ENCODE measurements at places on chromosomes 3 and 15. TPM values are rescaled to one million over a fixed set of nuclear protein-coding genes. Genes with fewer than 3 reads are reported as not detected.

DNA sequence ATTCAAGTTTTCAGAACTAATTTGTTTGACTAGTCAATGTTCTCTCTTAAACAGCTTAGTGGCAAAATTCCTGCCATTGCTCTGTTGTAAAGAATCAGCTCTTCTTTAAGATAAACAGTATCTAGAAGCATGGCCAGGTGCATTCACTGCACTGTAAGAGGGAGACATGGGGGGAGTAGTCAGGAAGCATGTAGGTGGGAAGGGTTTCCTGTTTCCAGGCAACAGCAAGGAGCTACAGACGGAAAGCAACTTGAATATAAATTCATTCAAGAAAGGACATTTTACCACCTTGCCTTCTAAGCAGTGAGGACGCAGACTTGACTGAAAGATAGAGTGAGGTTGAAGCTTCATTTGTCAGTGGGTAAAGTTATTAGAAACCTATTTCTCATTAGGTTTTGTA, 55.3 kb downstream of the BBX start:
- no peak for DNase-seq

DNA sequence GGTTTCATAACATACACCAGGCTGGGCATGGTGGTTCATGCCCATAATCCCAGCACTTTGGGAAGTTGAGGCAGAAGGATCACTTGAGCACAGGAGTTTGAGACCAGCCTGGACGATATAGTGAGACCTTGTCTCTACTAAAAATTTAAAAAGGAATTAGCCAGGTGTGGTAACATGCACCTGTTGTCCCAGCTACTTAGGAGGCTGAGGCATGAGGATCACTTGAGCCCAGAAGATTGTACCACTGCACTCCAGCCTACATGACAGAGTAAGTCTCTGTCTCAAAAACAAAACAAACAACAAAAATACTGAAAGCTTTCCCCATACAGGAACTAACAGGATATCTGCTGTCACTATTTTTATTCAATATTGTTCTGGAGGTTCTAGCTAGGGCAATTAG, 20.9 kb downstream of the GREM1 start:
- no peak for DNase-seq

RYK gene
- polyA plus RNA-seq = 56.5 TPM

DNA sequence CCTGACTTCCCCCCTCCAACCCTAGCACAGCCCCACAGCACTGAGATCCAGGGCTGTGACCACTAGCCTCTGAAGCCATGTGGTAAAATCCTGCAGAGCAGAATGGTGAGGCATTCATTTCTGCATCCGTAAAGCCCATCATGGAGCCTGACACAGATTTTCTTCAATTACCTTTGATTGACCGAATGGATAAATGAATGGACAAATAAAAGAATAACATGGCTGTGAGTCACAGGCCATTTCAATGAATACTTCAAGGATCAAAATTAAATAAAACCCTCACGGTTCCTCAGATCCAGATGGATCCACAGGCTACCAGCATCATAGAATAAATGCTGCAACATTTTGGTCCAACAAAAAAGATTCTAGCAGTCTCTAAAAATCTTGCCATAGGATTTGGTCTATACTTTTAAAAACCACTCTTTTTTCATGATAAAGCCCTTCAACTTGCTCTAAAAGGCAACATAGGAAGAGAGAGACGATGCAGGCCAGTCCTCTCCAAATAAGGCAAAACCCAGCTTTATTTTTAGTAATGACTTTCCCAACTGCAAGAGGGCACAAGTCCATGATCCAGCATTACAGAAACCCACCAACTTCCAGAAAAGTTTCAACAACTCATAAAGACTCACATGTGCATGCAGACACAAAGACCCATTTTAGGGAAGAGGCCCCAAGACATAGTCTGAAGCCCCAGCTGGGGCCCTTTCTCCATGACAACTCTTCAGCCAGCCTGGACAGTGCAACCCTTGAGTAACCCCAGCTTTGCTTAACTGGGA, 52.4 kb upstream of the MRPS22 start:
- DNase-seq = no peak

DNA sequence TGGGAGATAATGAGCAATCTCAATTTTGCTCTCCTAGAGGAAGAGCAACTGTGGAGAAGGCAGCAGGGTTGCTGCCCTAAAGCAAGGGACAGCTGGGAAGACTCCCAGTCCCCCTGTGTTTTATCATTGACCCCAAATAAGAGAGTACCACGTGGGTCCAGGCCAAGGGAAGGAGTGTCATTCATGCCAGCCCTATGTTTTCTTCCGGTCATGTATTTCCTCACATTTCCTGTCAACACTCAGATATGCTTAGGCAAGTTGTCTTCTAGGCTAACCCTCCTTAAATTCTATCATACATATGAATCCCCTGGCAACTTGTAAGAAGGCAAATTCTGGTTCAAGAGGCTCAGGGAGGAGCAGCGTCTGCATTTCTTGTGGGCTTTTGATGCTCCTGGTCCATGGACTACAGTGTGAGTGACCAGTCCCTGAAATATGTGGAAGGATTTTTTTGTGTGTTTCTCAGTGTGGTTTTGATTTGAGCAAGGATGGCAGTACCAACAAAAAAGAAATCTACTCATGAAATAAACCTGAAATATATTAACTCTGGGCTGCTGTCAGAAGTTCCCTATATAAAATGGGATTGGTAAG, 31.9 kb upstream of the RPP14 start:
- no peak for DNase-seq

DNA sequence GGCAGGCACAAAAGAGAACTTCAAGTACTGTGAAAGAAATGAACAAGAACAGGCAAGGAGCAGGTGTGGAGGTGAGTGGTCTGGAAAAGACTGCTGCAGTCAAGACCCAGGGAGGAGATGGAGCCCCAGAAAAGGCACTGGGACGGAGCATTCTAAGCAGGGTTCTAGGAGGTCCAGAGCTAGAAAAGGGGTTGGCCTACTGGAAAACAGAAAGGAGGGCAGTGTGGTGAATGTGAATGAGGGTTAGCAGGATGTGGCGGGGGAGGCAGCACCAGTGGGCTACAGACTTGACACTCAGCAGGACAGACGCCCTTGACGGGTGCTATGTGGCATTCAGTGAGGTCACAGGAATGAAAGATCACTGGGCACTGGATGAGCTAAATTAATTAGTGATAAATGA, 75.7 kb downstream of the SENP2 start:
- DNase-seq = no peak

DNA sequence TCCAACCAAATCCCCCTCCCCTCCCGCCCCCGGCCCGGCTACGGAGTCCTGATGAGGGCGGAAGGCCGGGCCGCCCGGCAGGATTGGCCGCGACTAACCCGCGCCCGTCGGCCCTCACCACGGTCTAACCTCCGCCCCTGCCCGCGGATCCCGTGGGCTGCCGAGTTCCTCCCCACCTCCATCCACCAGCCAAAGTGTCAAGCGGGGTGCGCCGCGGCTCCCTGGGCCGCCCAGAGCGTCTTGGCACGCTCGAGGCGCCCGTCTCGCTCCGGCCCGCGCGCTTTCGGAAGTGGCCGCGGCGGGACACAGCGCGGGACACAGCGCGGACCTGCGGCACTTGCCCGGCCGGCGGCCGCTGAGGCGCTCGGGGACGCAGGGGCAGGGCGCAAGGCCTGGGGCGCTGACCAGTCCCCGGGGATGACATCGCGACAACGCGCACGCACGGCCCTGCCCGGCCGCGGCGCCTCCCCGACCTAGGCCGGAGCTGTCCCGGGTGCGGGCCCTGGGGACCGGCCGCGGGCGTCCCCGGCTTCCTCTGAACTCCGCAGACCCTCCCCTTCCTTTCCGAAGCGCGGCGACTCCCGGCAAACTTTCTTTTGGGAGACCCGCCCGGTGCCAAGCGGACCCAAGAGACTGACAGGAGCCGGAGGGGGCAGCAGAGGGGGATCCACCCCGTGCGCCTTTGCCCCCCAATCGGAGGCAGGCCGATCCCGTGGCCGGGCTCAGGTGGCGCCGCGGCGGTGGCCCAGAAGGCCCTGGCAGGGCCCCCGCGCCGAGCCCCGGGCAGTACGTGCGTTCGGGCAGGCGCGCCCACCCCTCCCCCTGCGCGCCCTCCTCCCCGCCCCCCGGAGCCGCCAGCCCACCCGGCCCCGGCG, 112.8 kb upstream of the ICE2 start:
- DNase-seq = peak; percentile 63

TMEM266 gene
- 0.39 TPM for polyA plus RNA-seq

TLNRD1 gene
- polyA plus RNA-seq = 10.3 TPM

ZNF106 gene
- 30.1 TPM for polyA plus RNA-seq

ISLR2 gene
- 0.13 TPM for polyA plus RNA-seq

GRCh38 chr15:67101911-67102598, 36.7 kb downstream of the SMAD3 start:
- no peak for DNase-seq

- DNase-seq = no peak
Measured at GRCh38 chr15:92146511-92147150, 247.1 kb upstream of the ST8SIA2 start.

DNA sequence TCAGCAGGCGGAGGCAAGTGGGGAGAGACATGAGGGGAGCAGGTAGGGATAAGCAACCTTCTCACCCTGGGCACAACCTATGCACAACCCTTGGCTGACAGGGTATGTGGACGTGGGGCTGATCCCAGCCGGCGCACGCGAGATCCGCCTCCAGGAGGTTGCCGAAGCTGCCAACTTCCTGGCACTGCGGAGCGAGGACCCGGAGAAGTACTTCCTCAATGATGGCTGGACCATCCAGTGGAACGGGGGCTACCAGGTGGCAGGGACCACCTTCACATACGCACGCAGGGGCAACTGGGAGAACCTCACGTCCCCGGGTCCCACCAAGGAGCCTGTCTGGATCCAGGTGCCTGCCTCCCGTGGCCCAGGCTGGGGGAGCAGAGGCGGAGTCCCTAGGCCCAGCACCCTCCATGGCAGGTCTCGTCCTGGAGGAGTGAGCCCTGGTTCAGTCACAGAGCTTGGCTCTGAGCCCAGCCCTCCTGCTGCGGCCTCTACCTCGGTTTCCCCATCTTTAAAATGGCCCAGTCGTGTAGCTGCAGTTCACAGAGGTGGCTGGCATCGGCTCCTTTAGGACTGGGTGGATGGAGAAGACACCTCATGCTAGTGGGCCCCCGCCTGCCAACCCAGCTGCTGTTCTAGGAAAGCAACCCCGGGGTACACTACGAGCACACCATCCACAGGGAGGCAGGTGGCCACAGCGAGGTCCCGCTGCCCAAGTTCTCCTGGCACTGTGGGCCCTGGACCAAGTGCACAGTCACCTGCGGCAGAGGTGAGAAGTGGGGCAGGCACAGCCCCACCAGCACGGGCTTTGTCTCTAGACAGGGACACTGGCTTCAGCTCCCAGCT, 96.0 kb downstream of the TBC1D2B start:
- DNase-seq = no peak

DNA sequence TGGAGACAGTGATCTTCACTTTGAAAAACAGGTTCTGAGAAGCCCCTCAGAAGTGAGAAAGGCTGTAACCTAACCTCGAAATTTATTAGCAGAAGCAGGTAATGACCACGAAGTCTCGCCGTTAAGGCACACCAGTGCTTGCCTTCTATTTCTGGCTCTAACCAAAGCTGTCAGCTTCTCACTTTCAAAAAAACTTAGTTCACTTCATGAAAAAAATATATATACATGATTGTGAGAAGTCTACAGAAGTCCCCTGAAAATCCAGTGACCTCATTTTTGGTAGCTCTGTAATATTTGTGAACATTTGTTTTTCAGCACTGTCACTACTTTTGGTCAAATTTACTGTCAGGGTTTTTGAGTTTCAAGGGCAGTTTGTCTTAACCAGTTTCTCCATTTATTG, 19.1 kb upstream of the AKAP13 start:
- no peak for DNase-seq

MST1R gene
- 5.3 TPM for polyA plus RNA-seq

- DNase-seq = peak; percentile 62
Measured at GRCh38 chr3:122890077-122890719, 95.3 kb downstream of the SLC49A4 start.

GRCh38 chr3:72490688-72491435, 357.4 kb downstream of the SHQ1 start:
- no peak for DNase-seq

MYZAP gene
- polyA plus RNA-seq = 17.0 TPM

DNA sequence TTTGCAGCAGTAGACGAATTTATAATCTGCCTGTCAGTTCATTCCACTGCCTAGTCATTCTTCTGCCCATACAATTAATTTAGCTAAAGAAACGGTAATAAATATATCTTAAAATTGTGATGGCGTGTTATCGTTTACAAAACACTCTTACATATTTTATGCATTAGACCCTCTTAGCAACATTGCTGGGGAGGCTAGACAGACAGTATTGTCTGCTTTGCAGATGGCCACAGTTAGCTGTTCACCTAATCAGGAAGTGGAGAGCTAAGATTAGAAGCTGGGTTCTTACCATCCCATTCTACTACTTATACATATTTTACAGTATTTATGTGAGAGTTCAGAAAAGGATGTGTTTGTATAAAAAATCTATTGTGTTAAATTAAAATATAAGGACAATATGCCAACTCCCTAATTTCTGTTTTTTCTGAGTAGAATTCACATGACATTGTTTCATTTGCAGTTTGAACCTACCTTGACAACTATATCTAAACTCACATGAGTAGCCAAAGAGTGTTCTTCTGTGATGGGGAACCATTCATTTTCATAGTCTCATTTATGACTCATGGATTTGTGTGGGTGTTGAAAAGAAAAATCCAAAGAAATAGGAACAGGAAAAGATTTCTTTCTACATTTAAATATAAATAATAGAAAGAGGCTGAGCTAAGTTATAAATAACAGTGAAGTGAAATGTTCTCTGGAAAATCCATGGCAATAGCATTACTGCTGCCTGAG, 41.7 kb upstream of the C3orf80 start:
- no peak for DNase-seq

- DNase-seq = no peak
Measured at GRCh38 chr3:160140756-160141155, 84.5 kb upstream of the C3orf80 start.

PLS1 gene
- 13.0 TPM for polyA plus RNA-seq

HTR3E gene
- not detected for polyA plus RNA-seq

GRCh38 chr15:59360896-59361295, 11.8 kb downstream of the MYO1E start:
- DNase-seq = no peak

DNA sequence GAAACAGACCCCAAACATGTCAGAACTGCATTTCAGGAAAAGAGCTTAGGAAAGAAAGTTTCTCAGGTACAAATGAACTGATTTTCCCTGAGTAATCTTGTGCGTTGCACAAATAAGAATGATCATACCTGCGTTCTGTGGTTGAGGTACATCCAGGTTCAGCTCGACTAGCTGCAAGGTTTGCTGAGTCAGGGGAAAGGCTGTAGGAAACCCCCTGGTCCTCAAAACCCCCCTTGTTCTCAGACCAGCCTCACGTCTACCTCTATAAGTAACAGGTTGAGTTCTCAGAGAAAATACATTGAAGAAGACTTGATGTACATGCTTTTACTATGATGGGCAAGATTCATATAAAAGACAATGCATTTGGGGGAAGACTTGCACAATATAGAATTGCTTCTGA, 137.7 kb upstream of the ICE2 start:
- DNase-seq = no peak

GRCh38 chr3:12955651-12956315, 114.4 kb upstream of the RPL32 start:
- DNase-seq = no peak

GRCh38 chr3:62211675-62212429, 161.5 kb downstream of the FEZF2 start:
- DNase-seq = no peak

- no peak for DNase-seq
Measured at GRCh38 chr3:138678086-138678485, 69.5 kb downstream of the FAIM start.

GRCh38 chr3:148930752-148931151, 60.6 kb upstream of the GYG1 start:
- DNase-seq = no peak
